ENCODE measurements at places on chromosomes 11 and 22.

DNA sequence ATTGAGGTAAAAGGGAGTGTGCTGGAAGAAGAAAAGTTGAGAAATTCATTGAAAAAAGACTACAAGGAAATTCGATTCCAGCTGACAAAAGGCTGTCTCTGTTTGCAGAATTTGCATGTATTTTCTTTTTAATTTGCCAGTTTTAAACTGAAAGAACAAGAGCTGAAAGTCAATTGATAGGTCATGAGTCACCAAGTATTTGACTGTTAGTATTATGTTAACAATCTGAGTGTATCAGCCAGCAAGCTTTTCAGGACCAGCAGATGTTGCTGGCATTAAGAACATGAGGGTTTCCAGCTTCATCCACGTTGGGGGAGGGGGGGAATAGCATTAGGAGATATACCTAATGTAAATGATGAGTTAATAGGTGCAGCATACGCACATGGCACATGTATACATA, 726.7 kb downstream of the METTL15 start:
- no peak for DNase-seq

DNA sequence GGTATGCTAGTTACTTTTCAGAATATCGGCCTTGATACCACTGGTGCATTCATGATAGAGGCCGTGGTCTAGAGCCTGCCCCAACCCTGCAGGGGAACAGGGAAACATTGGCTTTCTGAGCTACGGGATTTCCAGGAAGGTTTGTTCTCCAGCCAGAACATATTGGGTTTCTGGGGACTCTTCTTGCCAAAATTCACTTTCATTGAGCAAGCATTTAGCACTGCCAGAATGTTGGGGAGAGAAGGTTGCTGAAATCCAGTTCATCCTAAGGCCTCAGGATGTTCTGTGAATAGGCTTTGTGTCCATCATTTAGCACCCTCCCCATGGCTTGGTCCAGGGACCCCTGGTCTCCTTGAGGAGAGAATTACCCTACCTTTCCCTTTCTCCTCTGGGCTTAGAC, 36.7 kb downstream of the DRG1 start:
- DNase-seq: peak; percentile 10

DNA sequence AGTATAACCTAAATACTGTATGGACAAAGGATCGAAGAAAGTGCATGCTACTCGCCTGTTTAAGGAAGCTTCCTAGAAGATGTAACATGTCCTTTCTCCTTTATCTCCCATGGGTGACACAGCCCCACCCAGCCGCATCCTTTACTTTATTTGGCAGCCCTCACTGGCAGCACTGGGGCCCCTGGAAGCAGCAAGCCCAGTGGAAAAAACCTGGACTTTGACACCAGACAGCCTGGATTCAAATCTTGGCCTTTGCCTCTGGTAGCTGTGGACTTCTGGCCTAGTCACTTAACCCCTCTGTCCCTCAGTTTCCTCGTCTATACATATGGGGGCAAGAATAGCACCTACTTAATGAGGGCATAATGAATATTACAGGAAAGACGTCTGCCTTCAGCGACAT, 67.1 kb downstream of the MYEOV start:
- DNase-seq: no peak

GRCh38 chr11:26297189-26297975, 34.5 kb upstream of the ANO3 start:
- peak; percentile 78 for DNase-seq

Data from Ammon's horn (tissue), 1 donor.